Activated T-helper 1 cell treated with anti-CD3 and anti-CD28 coated beads, Interleukin-2, amount 50 U/mL, for 16 hours (primary cell): ENCODE measurements at places on chromosomes 12 and 14.

DNA sequence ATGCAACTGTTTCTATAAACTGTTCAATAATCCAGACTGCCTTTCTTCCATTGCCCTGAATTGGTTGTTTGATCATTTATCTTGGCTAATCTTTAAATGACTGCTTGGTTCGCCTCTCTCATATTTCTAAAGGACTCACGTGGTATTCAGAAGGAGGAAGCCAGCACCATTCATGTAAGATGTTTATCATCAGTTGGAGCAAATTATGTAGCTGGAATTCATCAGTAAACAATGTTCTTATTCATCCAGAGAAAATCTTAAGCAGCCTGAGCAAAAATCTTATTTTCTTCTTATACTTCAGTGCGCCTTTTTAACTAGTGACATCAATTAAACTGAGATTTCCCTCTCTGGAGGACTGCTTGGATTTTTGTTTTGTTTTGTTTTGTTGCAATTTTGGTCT lies 538.7 kb upstream of the TMEM132C start:
- no peak for DNase-seq

- no peak for DNase-seq
Measured at GRCh38 chr14:59482541-59483331, 1.5 kb downstream of the L3HYPDH start.

DNA sequence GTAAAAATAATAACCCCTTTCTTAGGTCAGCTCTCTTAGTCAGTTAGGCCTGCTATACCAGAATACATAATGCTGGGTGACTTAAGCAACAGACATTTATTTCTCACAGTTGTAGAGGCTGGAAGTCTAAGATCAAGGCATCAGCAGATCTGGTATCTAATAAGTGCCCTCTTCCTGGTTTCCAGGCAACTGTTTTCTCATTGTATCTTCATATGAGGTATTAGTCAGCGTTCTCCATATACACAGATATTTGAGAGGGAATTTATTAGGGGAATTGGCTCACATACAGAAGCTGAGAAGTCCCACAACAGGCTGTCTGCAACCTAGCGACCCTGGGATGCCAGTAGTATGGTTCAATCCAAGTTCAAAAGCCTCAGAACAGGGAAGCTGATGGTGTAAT lies 896.0 kb downstream of the GALC start:
- no peak for DNase-seq

- DNase-seq, result no peak
Measured at GRCh38 chr12:108066583-108067577, 62.2 kb upstream of the WSCD2 start.

GRCh38 chr14:68981539-68981976 lies 2.5 kb upstream of the ACTN1 start:
- no peak for DNase-seq

DNA sequence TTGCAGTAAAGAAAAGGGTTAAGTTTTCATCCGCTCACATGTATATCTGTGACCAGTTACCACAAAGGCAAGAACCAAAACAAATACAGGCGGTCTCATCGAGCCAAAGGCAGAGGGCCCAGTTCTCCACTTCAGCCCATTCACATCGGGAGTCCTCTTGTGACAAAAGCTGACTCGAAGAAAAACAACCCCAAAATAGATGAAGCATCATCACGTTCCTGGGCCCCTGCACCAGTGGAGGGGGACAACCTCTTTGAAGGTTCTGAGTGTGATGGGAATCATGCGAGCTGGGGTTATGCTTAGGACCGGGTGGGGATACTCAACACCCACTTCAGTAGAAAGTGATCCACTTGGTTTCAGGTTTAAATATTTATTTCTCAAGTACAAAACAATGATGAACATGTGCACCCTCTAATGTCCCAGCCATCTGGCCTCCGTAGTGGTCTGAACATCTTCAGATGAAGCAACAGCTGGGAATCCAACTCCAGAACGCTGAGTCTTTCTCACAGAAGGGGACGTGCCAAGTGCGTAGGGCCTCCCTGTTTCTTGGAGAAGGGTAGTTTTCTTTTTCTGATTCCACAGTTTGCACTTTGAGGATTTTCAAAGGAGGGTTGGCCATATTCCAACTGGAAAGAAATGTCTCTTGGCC lies 8.4 kb downstream of the GSC start:
- no peak for DNase-seq

- no peak for DNase-seq
Measured at GRCh38 chr12:56267443-56268071, 815 bp downstream of the COQ10A start.

GRCh38 chr12:111269718-111270117 lies 99.2 kb downstream of the PHETA1 start:
- DNase-seq, result no peak

DNA sequence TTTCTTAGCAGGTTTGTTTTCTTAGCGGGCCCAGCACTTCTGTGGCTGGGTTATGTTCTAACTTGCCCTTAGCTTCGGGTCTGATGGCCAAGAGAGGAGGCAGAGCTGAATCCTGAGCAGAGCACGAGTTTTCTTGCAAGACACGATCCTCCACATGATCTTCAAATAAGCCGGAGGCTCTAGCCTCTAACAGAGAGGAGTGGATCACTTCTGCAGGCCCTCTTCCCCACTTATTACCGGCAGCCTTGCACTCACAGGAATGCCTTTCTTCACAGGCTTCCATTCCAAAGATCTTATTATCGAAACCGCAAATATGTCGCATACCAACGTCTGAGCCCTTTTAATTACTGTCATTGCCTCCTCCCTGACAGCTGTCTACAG lies 79.5 kb downstream of the SINHCAF start:
- no peak for DNase-seq

DNA sequence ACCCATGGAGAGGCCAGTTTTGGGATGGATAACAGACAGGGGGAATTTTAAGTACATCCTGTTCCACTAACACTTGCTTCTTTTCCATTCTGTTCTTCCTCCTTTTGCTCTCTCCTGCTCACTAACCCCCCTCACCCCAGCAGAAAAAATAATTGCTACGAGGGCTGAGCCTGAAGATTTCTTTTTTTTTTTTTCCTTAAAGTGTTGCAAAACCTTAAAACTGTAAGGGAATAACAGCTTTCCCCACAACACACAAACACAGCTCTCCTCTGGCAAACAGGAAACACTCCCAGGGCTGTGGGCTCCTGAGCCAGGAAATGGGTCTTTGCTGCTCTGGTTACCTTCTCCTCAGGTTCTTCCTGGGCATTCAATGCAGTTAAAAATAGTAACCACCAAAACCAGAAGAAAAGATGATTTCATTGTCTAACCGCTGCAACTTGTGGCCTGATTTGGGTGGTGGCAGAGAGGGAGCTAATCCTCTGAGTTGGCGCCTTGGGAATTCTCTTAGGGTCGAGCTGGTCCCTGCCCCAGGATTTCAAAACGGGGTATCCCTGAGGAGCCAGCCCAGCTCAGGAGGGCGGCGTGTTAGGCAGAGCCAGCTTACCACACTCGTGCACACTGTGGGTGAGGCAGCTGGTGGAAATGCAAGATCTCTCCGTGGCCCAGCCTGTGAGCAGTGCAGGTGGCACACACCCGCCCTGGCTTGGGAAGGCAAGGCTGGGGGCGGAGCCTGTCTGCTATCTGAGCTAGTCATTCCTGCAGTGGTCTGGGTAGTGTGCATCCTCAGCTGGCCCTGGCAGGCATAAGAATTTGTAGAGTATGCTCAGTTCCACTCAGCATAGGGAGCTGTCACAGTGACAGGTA lies 17.1 kb upstream of the EMP1 start:
- DNase-seq, result peak; percentile 20

GRCh38 chr12:110906083-110906482 lies 14.3 kb downstream of the MYL2 start:
- no peak for DNase-seq

GRCh38 chr12:52691076-52691840 lies 11.1 kb upstream of the KRT1 start:
- DNase-seq, result peak; percentile 19

DNA sequence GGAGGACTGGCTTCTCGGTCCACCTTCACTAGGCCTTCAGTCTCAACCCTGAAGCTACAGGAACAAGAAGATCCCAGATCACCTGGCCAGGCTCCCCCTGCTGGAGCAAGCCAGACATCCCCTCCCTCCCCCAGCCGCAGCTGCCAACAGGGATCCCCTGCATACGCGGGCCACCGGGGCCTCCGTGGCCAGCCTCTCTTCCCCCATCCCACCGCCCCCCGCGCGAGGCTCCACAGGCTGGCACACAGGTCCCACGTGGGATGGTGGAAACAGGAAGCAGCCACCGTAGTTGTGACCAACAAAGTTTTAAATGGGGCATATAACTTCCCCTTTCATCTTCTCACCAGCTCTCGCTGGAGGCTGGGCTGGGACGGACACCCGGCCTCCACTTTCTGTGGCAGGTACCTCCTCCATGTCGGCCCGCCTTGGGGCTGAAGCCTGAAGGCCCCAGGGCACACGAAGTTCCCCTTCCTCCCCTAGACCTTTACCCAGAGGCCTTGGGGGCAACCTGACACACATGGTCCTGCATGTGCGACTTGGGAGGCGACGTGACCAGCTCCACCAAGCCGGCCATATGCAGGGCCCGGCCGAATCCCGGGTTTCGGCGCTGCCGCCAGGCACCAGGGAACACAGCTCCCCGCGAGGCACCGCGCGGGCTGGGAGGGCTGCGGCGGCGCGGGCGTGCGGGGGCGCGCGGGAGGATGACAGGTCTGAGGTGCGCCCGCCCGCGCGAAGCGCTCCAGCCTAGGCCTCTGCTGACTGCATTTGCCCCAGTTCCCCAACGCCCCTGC lies 44.4 kb upstream of the PNMA1 start:
- DNase-seq, result peak; percentile 46

DNA sequence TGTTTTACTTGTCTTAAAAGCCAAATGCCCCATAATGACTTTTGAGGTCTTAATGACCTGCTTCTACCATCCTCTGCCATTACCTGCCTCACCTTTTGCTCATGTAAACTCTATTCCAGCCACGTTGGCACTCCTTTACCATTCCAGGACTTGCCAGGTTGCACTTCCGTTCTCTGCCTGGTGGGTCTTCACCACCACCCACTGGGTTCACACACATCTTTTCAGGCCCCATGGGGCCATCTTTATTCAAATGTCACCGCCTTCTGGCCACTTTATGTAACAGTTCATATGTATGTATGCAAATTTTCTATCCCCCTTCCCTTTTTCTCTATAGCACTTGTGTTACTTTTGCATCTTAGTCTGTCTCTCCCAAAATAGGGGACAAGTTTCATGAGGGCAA lies 57.7 kb downstream of the ATP2A2 start:
- no peak for DNase-seq

- DNase-seq, result no peak
Measured at GRCh38 chr12:2919249-2919648, 28.6 kb downstream of the TULP3 start.

- no peak for DNase-seq
Measured at GRCh38 chr12:102435827-102436436, 44.4 kb downstream of the IGF1 start.

DNA sequence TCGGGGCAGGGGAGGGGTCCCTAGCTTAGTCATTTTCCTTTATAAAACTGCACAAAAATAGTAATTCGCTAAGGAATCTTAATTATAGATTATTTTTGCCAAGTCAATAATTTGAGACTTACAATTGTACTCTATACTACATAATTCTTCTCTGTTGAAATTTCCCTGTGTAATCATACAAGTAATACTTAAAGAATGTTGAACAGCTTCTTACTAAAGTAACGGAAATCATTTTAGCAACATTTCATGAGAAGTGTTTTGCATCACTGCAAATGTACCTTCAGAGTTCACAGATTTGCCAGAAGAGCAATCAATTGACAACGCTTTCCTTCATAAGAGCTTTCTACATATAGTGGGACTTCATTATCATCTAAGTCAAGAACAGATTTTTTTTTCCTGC lies 7.9 kb upstream of the GNG2 start:
- no peak for DNase-seq

DNA sequence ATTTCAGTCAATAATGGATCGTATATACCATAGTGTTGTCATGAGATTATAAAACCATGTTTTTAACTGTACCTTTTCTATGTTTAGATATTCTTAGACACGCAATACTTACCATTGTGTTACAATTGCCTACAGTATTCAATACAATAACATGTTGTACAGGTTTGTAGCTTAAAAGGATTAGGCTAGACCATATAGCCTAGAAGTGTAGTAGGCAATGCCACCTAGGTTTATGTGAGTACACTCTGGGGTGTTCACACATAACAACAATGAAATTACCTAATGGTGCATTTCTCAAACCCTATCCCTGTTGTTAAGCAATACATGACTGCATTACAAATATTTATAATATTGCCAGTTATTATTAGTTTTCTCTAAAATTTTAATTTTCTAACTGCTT lies 144.2 kb downstream of the KCNC2 start:
- no peak for DNase-seq

GRCh38 chr12:51636581-51636980 lies 45.5 kb downstream of the SCN8A start:
- no peak for DNase-seq

DNA sequence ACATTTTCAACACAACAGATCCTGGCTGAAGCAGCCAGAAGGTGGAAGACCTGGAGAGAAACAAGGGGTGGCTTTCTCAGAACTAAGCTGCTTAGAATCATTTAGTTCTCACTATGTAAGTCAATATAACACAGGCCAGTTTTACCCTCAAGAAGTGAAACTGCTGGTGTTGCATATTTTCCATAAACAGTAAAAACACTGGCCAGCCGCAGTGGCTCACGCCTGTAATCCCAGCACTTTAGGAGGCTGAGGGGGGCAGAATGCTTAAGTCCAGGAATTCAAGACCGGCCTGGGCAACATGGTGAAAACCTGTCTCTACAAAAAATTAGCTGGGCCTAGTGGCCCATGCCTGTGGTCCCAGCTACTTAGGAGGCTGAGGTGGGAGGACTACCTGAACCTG lies 11.6 kb downstream of the STX2 start:
- no peak for DNase-seq

GRCh38 chr12:2273288-2273687 lies 220.5 kb downstream of the CACNA1C start:
- DNase-seq, result no peak

- no peak for DNase-seq
Measured at GRCh38 chr12:28331130-28331529, 140.9 kb downstream of the CCDC91 start.

- no peak for DNase-seq
Measured at GRCh38 chr12:62435303-62436163, 31.1 kb upstream of the MON2 start.

DNA sequence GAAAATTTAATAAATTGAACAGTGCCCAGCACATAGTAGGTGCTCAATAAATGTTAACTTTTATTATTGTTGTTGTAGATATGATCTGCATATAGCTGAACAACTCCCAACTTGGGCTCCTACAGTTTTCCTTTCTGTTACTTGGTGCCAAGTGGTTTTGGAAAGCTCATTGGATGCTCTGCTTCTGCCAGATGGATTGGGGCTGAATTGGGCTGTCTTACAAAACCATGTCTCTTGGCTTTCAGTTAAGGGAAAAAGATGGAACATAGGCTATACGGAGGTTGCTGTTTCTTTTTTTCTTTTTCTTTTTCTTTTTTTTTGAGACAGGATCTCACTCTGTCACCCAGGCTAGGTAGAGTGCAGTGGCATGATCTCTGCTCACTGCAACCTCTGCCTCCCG lies 140.7 kb upstream of the PWP1 start:
- DNase-seq, result no peak

GRCh38 chr12:44317651-44318126 lies 481.8 kb downstream of the TMEM117 start:
- no peak for DNase-seq

GRCh38 chr12:94954948-94955592 lies 48.4 kb downstream of the NDUFA12 start:
- DNase-seq, result no peak
